ENCODE measurements at places on chromosomes 1 and 21. TPM values are rescaled to one million over a fixed set of nuclear protein-coding genes. Genes with fewer than 3 reads are reported as not detected.

DNA sequence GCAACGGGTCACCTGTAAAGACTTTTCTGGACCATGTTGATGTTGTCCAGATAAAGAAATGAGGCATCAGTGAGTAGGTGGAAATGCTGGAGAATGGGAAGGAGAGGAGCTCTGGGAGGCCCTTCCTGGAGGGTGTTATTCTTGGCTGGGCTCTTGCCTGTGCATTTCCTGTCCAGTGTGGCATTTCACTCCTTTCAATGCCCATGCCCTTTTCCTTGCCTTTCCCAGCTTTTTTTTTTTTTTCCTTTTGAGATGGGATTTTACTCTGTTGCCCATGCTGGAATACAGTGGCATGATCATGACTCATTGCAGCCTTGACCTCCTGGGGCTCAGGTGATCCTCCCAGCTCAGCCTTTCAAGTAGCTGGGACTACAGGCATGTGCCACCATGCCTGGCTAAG, 11.8 kb downstream of the NOS1AP start:
- H3K4me1 ChIP-seq: peaks cover 13% of the 10 kb centered on the region
- H3K36me3 ChIP-seq: no peaks in the 10 kb centered on the region
- no peaks in the 10 kb centered on the region for H3K27me3 ChIP-seq
- no peak overlapping the region for H3K27ac ChIP-seq
- DNase-seq: peak; percentile 57

GRCh38 chr1:162690672-162691434, 58.6 kb downstream of the DDR2 start:
- H3K4me3 ChIP-seq: no peak overlapping the region
- peaks cover 54% of the 10 kb centered on the region for H3K4me1 ChIP-seq
- peak; percentile 91 for DNase-seq
- H3K27me3 ChIP-seq: no peaks in the 10 kb centered on the region

- H3K4me3 ChIP-seq: peak within 1 kb of the TSS; percentile 0
- no peak within 1 kb of the TSS for H3K27ac ChIP-seq
- no peaks in the 10 kb centered on the region for H3K4me1 ChIP-seq
- no peaks in the 10 kb centered on the region for H3K36me3 ChIP-seq
Observed at GRCh38 chr1:216723274-216723780, at the start of gene ESRRG. TSS of gene ESRRG (minus strand) at chr1:216723429. CDS start at chr1:216723299, 130 bp downstream.

DNA sequence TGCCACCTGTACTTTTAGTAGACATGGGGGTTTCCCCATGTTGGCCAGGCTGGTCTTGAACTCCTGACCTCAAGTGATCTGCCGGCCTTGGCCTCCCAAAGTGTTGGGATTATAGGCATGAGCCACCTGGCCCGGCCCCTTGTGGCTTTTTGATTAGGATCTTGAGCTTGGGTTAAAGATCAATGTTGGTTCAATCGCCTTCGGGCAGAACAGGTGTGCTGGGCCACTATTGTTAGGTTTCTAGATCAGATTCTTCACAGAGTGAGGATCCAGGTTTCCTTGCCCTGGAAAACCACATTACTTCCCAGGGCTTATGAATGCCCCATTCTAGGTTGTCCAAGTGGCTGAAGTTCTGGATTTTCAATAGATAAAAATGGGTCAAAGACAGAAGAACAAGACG, 6.1 kb downstream of the ETV3 start:
- no peak overlapping the region for H3K27ac ChIP-seq
- H3K4me3 ChIP-seq: no peak overlapping the region
- DNase-seq: no peak

DNA sequence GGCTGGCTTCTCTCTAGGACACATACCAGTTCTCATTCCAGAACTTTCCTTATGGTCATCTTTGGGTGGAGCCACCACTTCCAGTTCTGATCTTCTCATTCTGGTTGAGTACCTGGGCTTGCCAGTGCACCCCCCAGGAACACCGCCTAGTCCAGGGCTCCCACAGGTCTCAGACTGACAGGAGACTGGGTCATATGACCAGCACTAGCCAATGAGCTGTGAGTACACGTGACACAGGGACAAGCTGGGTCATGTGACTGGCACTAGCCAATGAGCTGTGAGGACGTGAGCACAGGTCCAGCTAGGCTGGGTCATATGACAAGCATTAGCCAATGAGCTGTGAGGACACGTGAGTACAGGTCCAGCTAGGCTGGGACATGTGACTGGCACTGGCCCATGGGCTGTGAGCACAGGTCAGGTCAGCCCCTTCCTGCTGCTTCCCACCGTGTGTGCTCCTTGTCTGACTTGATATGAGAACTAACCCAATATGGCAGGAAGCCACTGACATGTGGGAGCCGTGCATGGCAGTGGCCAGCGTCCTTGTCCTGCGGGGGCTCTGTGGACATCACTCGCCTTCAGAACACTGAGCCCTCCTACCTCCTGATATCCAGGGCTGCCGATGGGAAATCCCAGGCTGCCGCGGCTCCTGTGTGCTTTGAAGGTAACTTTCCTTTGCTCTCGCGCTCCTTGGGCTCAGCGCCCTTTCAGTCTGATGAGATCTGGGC, 22.7 kb downstream of the KRTAP10-1 start:
- H3K4me3 ChIP-seq: no peak overlapping the region
- no peak for DNase-seq
- no peaks in the 10 kb centered on the region for H3K36me3 ChIP-seq
- H3K27ac ChIP-seq: no peak overlapping the region
- H3K4me1 ChIP-seq: no peaks in the 10 kb centered on the region
- H3K27me3 ChIP-seq: no peaks in the 10 kb centered on the region

- H3K4me1 ChIP-seq: no peaks in the 10 kb centered on the region
- H3K27ac ChIP-seq: no peak overlapping the region
- H3K36me3 ChIP-seq: no peaks in the 10 kb centered on the region
- DNase-seq: no peak
- H3K27me3 ChIP-seq: no peaks in the 10 kb centered on the region
Observed at GRCh38 chr1:3463408-3463863, 9.0 kb downstream of the ARHGEF16 start.

GRCh38 chr21:42309753-42310213, 5.4 kb downstream of the TFF3 start:
- peaks cover 6% of the 10 kb centered on the region for H3K27me3 ChIP-seq
- H3K27ac ChIP-seq: no peak overlapping the region
- no peak overlapping the region for H3K4me3 ChIP-seq
- DNase-seq: peak; percentile 78
- H3K36me3 ChIP-seq: no peaks in the 10 kb centered on the region
- H3K4me1 ChIP-seq: peaks cover 4% of the 10 kb centered on the region

GRCh38 chr1:46315669-46316403, 12.3 kb downstream of the UQCRH start:
- no peak for DNase-seq
- H3K4me3 ChIP-seq: no peak overlapping the region
- H3K36me3 ChIP-seq: no peaks in the 10 kb centered on the region
- no peaks in the 10 kb centered on the region for H3K27me3 ChIP-seq

- peaks cover 15% of the 10 kb centered on the region for H3K27me3 ChIP-seq
- no peaks in the 10 kb centered on the region for H3K36me3 ChIP-seq
- DNase-seq: peak; percentile 87
Observed at GRCh38 chr1:156571919-156572662, at the start of gene IQGAP3. TSS of gene IQGAP3 (minus strand) at chr1:156572565. CDS start at chr1:156572529, 36 bp downstream.

DNA sequence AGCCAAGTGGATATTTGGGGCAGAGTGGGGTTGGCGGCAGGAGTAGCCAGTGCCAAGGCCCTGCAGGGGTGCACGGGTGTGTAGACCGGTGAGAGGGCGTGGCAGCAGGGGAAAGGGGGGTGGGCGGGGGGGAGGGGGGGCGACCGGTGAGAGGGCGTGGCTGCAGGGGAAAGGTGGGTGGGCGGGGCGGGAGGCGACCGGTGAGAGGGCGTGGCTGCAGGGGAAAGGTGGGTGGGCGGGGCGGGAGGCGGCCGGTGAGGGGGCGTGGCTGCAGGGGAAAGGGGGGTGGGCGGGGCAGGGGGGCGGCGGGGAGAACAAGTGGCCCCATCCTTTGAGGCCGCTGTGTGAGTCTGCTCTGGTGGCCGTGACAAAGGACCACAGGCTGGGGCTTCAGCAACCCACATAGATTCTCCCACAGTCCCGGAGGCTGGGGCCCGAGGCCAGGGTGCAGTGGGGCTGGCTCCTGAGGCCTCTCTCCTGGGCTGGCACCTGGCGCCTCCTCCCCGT, 25.8 kb downstream of the RRP1 start:
- H3K4me3 ChIP-seq: no peak overlapping the region
- H3K27me3 ChIP-seq: no peaks in the 10 kb centered on the region
- no peak overlapping the region for H3K27ac ChIP-seq
- no peaks in the 10 kb centered on the region for H3K36me3 ChIP-seq
- H3K4me1 ChIP-seq: no peaks in the 10 kb centered on the region

DNA sequence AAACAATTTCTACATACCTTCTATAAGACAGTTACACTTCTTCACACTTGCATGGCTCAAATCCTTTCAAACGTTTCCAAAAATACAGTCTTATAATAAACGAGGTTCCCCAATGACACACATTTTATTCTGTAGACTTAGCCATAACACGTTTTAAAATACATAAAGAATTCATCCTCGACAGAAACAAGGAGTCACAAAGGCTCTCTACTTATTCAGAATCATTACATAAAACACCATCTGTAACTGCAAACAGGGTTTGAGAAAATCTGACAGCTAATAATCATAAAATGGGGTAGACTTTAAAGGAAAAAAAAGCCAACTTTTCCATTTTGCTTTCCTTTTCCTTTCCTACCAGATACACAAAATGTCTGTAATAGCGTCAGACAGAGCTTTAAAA, 1.8 kb downstream of the PIK3R3 start:
- H3K27ac ChIP-seq: no peak overlapping the region
- H3K27me3 ChIP-seq: no peaks in the 10 kb centered on the region
- no peak overlapping the region for H3K4me3 ChIP-seq

GRCh38 chr1:101198842-101199636, 37.8 kb upstream of the S1PR1 start:
- H3K4me3 ChIP-seq: no peak overlapping the region
- no peaks in the 10 kb centered on the region for H3K4me1 ChIP-seq
- H3K36me3 ChIP-seq: no peaks in the 10 kb centered on the region

DNA sequence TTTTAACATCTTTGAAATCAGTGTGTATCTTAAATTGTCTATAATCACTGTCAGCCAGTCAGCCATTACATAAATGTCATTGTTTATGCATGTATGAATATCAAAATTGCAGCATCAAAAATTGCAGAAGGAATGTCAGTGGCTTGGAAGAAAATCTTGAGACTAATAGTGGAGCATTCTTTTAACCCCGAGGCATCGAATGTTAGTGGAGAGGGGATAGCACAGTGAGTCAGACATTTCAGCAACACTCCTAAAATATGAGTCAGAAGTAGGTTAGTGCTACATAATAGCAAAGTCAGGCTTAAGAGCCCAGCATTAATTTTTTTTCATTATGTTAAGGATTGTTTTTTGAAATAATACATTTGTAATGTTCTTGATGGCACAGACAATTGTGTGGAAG, 45.5 kb downstream of the SNRPE start:
- H3K36me3 ChIP-seq: no peaks in the 10 kb centered on the region
- H3K4me1 ChIP-seq: no peaks in the 10 kb centered on the region
- H3K27ac ChIP-seq: no peak overlapping the region
- no peak overlapping the region for H3K4me3 ChIP-seq

DNA sequence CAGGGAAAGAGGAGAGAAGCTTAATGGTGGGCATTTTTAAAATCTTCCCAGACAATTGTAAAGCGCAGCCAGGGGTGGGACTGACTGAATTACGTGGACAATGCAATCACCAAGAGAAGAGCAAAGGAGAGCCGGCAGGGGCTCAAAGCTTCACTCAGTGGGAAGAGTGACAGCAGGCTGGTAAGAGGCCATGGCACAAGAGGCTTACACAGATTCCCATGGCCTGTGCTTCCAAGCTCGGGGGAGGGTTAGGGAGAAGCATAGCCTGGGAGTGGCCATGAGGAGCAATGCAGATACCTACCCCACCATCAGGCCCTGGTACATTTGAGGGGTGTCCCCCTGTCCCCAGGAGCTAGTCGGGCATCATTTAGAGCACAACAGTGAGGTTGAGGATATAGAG, 27.1 kb upstream of the SEC16B start:
- no peak overlapping the region for H3K4me3 ChIP-seq
- H3K36me3 ChIP-seq: no peaks in the 10 kb centered on the region
- H3K27ac ChIP-seq: no peak overlapping the region

The TTC39A gene
- 13.9 TPM for total RNA-seq

The TNNT2 gene
- 3.0 TPM for total RNA-seq

The ATP6V1G3 gene
- total RNA-seq: not detected

The ZBTB18 gene
- 8.4 TPM for total RNA-seq

The CELA3A gene
- total RNA-seq: 9.4 TPM

The ARTN gene
- total RNA-seq: 1.2 TPM

The CD164L2 gene
- total RNA-seq: 0.11 TPM

The AMY1A gene
- total RNA-seq: not detected

The PAX7 gene
- not detected for total RNA-seq

The RUNX3 gene
- 2.4 TPM for total RNA-seq

The PTPRU gene
- 14.4 TPM for total RNA-seq

The CHD5 gene
- total RNA-seq: 0.19 TPM

The NBPF10 gene
- total RNA-seq: 1.0 TPM
